ENCODE measurements at places on chromosomes 7 and 10.

- peak; percentile 20 for DNase-seq
Measured at GRCh38 chr7:39741942-39742623, 118.7 kb downstream of the RALA start.

DNA sequence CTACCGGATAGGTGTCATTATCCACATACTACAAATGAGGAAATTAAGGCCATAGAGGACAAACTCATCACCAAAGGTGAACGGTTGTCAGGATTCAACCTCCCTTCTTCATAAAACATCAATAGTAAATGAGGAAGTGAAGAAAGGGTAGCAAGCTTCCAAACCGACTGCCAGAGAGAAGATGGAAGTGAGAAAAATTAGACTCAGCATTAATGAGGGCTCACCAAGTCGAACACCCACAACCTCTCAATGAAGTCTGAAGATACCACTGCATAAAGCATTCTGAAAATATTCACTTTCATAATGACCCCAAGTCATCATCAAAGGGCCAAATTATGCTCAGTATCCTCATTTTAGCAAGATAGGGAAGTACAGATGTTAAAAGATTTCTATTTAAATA, 29.6 kb downstream of the ABCB4 start:
- DNase-seq = no peak

DNA sequence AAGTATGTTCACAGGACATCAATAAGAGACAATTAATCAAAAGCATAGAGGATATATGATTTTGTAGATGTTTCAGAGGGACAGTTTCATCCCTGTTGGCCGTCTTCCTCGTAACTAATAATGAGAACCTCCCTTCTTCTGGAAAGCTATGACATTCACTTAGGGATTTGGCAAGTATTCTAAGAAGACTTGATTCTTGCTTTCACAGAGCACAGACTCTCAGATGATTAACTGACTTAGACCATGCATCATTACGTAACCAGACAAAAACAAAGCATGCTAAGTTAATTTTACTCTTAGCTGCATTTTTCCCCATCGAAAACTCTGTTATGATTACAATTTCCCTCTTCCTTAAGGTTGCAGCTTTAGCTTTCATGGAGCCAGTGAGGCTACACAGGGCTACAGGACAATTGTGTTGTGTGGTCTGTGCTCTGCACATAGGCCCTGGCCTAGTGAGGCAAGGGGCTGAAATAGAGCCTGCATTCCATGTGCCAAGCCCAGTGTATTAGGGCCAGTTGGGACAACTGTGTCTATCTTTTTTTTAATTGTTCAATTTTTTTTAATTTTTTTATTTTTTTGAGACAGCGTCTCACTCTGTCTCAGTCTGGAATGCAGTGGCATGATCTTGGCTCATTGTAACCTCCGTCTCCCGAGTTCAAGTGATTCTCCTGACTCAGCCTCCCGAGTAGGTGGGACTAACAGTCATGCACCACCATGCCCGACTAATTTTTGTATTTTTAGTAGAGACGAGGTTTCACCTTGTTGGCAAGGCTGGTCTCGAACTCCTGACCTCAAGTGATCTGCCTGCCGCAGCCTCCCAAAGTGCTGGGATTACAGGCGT, 105.3 kb downstream of the PLXDC2 start:
- no peak for DNase-seq

DNA sequence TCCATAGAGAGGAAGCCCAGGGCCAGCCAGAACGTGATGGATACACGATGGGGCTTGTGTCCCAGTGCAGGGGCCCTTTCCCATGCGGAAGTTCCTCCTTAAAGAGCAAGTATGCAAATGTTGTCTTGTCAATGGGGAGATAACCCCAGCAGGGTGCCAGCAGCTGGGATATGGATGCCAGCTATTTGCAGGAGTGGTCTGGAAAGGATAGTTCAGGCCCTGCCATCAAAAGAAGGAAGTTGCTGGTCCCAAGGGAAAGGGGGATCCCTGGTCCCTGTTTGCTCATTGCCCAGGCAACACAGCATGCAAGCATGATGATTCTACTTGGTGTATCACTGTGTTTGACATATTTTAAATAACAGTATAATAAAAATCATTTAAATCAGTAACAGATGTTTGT, 73.1 kb upstream of the HECW1 start:
- DNase-seq = no peak

DNA sequence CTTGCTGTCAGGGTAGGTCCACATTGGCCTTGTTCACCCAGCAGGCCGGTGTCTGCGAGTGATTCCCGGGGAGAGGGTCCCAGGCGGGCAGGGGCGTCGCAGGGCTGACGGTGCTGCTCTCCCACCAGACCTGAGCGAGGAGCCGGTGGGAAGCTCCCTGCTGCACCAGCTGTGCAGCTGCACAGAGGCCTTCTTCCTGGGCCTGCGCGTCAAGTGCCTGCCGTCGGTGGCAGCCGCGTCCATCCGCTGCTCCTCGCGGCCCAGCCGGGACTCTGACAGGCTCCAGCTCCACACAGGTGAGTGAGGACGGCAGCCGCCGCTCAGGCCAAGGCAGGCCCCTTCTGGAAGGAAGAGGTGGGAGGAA, 14.6 kb downstream of the AMZ1 start:
- no peak for DNase-seq

GRCh38 chr7:42192066-42192465, 44.9 kb downstream of the GLI3 start:
- DNase-seq = no peak

DNA sequence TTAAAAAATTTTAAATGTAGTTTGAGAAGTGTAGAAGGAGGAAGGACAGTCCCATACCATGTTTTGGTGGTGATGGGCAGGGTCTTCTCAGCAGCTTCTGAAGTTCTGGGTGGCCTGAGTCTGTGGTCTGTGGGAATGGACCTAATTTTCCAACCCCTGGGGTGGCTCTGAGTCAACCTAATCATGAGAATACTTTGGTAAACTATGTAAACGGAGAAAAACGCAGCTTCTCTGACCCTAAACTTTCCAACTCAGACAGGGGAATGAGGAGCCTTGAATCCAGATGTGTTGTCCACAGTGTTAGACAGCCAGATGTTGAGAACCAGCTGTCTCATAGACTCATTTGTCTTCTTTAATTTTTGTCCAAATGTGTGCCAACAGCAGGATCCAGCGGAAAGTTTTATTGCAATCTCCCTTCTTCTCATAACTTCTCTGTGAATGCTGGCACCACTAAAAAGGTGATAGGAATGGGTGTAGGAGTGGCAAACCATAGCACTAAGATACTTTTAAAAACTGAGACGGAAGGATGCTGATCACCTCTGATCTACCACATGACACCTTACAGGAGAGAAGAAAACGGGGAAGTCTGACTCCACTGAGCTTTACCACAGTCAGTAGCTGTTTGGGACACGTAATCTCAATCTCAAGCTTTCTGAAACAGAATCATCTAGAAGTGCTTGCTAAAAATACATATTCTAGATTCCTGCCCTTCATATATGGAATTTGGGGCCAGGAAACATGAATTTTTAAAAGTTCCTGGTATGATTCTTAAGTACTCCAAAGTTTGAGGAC, 90.5 kb upstream of the PHYHIPL start:
- DNase-seq = no peak

- DNase-seq = no peak
Measured at GRCh38 chr7:41582116-41582515, 120.8 kb downstream of the INHBA start.

All from naive thymus-derived CD8-positive, alpha-beta T cell (primary cell).